Anterior cingulate cortex (tissue), 58 donors: ENCODE measurements at places on chromosomes 1 and 21.

DNA sequence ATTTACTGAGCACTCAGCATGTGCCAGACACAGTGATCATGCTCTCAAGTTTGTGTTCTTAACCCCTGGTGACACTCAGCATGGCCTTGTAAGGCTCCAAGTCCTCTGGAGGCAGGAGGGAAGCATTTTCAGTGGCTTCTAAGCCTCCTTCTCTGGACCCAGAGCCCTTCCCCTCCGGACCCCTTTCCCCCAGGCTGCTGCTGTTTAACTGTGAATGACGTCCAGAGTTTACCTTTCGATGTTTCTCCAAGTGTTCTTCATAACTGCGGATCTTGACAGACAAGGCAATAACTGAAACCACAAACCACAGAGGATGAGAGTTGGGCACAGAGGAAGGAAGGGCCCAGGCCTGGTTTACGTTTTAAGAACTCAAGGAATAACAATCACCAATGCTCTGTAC lies 6.5 kb downstream of the MRPS15 start:
- DNase-seq, result no peak

DNA sequence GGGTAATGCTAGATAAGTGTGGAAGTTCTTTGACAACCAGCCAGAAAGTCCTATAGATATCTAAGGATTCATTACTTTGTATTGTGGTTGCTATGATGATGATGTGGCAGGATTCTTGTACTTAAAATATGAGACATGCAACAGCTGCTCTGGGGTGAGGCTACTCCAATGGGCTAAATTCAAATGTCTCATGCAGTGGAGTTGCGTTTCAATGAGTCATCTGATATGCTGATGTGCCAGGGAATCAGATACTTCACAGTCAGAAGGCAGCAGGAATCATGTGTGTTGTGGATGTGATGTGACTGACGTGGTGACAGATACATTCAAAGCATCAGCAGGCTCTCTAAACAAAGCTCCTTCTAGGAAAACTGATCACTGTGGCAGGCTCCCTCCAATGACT lies 66.5 kb downstream of the TSEN15 start:
- DNase-seq, result no peak

GRCh38 chr1:26278303-26278702 lies 1.6 kb upstream of the SH3BGRL3 start:
- no peak for DNase-seq

- DNase-seq, result no peak
These were observed 2.3 kb downstream of the RPF1 start for GRCh38 chr1:84481317-84481716.

- no peak for DNase-seq
These were observed 12.6 kb downstream of the DAB1 start for GRCh38 chr1:57411262-57411661.

GRCh38 chr1:21955501-21956281 lies 18.6 kb upstream of the HSPG2 start:
- DNase-seq, result no peak

DNA sequence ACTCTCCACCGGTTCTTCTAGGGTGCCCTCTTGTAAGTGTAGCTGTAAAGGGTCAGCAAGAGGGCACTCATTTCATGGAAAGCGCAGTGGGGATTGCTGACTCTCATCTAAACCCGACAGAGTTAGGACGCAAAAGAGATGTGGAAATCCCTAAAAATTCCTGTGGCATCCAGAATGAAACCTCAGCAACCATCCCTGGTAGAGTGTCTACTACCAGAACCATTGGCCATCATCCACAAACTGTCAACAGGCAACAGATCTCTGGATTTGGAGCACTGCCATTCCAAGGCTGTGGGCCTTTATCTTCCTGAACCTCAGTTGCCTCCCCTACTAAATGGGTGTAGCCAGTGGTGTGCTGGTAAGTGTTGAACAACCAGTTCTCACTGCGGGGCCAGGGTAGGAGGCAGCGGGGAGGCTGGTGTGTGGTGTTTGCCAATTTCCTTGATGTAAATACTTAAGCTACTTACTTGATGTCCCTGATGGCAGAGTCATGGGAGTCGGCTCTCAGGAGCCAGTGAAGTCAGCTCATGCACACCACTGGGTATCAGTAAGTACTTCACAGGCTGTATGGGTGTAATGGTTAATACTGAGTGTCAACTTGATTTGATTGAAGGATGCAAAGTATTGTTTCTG lies 195.8 kb downstream of the KAZN start:
- DNase-seq, result no peak
